ENCODE measurements at places on chromosomes 3 and 15.

DNA sequence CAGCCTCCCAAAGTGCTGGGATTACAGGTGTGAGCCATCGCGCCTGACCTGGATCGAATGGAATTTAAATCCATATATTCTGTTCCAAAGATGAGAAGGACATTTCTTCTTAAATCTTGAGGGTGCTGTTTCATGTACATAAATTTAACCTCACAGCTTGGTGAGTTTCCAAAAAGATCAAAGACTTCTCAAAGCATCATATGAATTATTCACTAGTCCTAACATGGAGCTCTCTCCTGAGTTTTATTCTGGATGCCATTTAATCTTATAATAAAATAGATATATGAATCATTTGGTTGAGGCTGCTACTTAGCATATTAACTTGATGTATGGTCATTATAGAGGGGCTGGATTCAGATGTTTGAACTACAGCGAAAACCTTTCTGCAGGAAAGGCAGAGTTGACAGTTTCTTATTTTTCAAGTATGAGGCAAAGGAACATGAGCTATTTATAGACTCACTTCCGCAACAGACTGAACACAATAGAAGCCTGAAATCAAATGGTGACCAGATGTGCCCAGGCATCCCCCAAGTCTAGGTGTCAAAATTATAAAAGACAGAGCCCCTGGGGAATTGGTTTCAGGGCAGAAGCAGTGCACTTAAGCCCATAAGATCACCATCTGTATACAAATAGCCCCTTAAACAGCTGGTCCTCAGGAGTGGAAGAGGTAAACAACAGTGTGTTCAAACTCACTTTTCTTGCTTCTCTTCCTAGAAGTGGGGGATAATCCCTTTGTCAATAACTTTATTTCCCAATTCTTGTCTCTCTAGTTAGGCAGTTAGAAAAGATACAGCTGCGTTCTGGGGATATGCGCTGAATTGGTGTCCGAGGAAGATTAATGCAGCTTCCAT is 29.7 kb downstream of the STARD9 start:
- DNase-seq = no peak

- no peak for DNase-seq
These were observed 314.7 kb upstream of the ICE2 start for GRCh38 chr15:60793656-60794055.

DNA sequence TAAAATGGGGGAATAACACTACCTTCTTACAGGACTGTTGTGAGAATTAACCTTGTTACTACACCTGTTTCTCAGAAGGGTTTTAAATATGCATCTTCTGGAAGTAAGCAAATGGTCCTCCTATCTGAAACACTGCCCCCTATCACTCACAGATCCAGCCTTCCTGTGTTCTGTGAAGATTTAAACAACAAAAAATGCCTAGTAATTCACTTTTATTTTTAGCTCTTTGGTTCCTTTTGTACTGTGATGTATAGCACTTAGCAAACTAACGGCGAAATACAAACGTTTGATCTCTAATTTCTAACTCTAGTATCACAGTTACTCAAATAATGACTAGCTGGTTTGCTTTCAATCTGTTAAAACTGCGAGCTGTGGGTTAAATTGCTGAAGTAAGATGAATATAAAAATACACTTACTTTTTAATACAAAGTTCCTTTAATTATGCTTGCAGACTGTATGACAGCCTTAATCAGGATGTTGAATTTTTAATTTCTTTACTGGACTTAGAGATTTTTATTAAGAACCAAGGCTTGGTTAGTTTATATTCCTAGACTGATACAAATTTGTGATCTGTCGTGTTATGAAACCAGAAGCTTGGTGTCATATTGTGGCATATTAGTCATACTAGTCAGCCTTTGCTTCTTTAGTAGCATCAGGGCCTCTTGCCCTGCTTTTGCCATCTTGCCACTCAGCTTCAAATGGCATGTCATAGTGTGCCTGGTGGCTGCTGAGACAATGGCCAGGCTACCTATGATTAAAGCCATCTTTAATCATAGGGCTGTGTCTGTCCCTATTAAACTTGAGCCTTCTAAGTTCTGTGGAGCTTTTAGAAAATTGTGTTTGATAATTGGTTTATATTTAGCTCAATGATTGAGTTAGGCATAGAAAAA is 9.2 kb downstream of the EIF3J start:
- DNase-seq = no peak

- DNase-seq = no peak
These were observed 267.9 kb upstream of the THBS1 start for GRCh38 chr15:39312984-39313383.

DNA sequence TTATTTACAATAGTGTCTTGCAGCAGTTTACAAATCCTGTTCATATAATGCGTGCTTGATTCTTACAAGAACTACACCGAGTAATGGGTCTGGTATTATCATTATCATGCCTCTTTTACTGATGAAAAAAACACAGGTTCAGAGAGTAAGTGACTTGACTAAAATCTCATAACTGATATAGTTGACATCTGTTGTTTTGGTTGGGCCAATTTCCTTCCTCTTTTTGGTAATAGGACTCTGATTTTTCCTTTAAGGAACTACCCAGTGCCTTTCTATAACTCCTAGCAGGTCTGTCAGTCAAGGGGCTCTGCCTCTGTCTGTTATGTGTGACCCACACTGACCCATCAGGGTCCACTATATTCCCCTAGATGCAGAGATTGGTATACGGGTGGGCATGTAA is 14.6 kb upstream of the BLOC1S6 start:
- DNase-seq = no peak

- DNase-seq = no peak
These were observed 7.9 kb upstream of the FURIN start for GRCh38 chr15:90860450-90860849.

- no peak for DNase-seq
These were observed 113.8 kb downstream of the PPM1L start for GRCh38 chr3:160869825-160870224.

DNA sequence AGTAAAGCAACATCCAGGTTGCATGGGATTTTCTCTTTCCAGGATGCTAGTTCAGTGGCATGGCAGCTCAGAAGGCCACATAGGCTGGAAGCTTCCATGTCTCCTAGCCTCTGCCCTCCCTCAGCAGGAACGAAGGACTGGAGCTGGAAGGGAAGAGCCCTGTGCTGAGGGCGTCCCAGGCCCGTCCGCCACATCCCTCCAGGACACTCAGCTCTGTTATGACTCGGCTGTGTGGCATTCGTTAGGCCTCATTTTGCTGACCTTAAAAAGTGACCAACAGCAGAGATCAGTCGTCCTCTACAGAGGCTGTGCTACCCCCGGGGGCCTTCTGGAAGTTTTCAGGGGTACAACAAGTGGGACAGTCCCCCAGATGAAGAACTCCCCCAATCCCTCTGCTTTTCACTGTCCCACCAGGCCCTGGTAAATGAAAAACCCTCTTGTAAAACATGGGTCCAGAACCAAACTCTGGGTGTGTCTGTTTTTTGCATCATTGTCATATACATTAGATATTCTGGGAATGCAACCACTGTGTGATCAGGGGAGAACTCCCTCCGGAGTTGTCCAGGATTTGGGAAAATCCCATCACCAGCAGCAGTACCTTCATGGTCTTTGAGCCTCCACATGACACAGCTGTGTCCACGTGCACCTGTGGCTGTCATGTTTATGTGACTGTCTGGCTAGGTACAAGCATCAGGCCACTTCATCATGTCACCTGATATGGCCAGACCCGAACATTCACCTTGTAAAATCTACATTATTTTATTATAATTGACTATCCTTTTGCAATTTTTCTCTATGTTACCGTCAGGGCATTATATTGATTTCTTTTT is 149.9 kb downstream of the OR4M2 start:
- no peak for DNase-seq

DNA sequence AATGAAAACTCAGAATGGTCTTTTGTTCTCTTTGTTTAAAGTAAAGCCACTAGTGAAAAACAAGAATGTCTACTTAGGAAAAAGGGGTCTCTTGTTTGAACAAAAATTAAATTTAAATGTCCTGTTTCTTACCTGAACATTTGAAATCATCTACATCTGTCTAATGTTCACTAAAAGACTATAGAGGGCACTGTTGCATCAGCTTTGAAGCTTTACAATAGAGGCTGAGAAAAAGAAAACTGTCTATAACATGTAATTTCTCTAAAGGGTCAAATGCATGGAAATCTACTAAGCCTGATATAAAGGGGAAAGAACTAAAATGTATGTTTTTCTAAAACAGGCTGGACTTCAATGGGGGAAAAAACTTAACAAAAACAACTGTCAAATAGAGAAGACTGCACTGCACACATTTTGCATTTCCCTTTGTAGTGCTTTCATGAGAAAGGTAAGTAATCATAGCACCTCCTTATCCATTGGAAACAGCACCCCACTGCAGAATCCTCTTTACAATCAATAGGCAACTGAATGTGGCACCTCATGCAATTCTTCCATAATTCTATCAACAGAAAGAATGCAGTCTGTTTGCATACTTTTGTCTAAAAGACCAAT is 26.3 kb downstream of the DPH6 start:
- DNase-seq = no peak

- DNase-seq = no peak
These were observed 54.0 kb downstream of the NR1D2 start for GRCh38 chr3:23999012-23999641.

- no peak for DNase-seq
These were observed 727.8 kb downstream of the GBE1 start for GRCh38 chr3:81033684-81034083.

GRCh38 chr3:196321162-196321561 is 3.1 kb upstream of the DYNLT2B start:
- DNase-seq = no peak

- no peak for DNase-seq
These were observed 2.1 kb downstream of the ITGA11 start for GRCh38 chr15:68429691-68430470.
